Heart left ventricle (tissue), 16 donors: ENCODE measurements at places on chromosomes 11 and 22.

GRCh38 chr22:40610329-40610850 lies 26.1 kb downstream of the MRTFA start:
- no peak for DNase-seq

- DNase-seq: peak; percentile 28
Measured at GRCh38 chr22:41619979-41620588, 759 bp downstream of the DESI1 start.

DNA sequence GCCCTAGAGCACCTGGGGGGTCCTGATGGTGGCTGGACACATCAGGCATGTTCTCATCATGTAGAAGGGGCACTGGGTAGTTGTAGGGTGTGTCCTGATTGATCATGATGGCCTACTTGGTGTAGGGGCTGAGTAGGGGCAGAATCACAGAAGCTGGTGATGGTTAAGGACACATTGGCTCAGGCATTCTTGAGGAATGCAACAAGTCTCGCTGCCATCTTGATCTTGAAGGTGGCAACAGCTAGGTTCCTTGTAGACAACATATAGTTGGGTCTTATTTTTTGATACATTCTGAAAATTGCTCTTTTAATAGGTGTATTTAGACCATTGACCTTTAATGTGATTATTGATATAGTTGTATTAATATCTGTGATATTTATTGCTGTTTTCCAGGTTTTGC lies 28.1 kb downstream of the PPP6R3 start:
- no peak for DNase-seq

DNA sequence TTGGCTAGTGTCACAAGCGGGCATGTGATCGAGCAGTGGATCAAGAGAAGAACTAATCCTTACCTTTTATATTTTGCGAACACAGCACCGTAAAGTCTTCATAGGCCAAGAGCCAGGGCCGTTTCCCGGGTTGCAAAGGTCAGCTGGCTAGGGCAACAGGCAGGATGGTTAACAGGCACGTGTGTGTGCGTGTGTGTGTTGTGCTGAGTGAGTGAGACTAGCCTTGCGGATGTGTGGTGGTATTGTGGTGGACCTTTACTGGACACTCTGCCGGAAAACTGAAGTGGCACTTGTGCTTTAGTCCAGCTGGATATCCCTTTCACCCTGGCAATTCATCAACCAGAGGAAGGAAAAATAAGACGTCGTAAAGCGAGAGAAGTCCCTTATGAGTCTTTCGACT lies 176.7 kb downstream of the BCR start:
- DNase-seq: no peak

DNA sequence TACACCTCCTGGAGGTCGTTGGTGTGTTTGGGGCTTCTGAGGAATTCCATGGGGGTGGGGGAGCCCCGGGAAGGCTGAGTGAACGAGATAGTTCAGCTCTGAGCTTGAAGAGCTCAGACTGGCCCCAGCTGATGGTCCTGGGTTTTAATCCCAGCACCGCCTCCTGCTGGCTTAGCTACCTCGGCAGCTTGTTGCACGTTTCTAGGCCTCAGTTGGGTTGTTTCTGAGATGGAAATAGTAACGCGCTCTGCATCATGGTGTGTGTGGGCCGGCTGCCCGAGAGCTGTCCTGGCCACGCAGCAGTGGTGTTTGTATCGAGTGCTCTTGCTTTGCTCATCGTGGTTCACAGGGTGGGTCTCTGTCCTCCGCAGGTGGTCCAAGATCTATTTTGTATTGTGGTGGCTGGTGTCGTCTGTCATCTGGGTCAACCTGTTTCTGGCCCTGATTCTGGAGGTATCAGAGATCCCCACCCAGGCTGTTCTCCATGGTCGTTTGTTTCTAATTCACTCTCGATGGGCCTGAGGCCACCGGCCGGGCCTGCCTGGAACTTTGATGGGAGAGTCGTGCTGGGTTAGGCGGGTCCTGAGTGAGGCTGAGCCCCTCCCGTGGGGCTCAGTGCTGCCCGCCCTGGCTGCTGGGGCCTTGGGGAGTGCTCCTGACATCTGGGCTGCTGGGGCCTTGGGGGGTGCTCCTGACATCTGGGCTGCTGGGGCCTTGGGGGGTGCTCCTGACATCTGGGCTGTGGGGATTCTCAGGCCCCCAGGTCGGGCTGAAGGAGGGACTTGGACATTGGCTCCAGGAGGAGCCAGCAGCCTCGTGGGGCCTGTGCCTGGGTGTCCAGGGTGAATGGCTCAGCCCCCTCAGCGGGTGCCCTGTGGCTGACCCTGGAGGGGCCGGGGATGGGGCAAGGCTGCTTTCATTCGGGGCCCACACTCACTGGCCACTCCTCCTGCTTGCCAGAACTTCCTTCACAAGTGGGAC lies 37.7 kb downstream of the TPCN2 start:
- no peak for DNase-seq

- DNase-seq: no peak
Measured at GRCh38 chr11:111826322-111826950, 44.9 kb downstream of the ALG9 start.

- no peak for DNase-seq
Measured at GRCh38 chr11:93585758-93586157, 42.6 kb upstream of the SMCO4 start.

GRCh38 chr11:61571869-61572268 lies 9.0 kb downstream of the SYT7 start:
- DNase-seq: no peak

GRCh38 chr22:30334646-30335045 lies 7.9 kb upstream of the TBC1D10A start:
- DNase-seq: no peak

DNA sequence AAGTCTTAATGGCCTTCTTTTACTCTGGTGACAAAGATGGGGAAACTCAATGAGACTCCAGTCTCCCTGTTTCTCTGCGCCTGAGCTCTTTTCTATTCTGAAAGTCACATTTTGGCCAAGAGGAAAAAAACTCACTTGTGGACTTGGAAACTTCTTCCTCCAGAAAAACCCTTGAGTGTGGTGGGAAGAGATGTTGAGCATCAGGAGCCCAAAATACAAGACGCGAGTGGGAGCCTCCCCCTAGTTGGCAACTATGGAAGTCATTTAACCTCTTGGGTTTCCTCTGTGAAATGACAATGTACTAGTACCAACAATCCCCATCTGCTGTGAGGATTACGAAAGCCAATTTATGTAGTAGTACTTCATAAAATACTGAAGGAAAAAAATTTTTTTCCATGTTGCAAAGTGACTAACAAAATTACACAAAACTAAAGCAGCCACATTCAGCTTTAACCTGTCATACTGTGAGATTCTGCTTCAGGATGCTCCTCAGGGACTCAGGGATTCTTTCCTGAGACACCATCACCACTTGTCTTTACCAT lies 524 bp upstream of the SLC25A17 start:
- no peak for DNase-seq
